ENCODE measurements at places on chromosomes 6 and 20.

DNA sequence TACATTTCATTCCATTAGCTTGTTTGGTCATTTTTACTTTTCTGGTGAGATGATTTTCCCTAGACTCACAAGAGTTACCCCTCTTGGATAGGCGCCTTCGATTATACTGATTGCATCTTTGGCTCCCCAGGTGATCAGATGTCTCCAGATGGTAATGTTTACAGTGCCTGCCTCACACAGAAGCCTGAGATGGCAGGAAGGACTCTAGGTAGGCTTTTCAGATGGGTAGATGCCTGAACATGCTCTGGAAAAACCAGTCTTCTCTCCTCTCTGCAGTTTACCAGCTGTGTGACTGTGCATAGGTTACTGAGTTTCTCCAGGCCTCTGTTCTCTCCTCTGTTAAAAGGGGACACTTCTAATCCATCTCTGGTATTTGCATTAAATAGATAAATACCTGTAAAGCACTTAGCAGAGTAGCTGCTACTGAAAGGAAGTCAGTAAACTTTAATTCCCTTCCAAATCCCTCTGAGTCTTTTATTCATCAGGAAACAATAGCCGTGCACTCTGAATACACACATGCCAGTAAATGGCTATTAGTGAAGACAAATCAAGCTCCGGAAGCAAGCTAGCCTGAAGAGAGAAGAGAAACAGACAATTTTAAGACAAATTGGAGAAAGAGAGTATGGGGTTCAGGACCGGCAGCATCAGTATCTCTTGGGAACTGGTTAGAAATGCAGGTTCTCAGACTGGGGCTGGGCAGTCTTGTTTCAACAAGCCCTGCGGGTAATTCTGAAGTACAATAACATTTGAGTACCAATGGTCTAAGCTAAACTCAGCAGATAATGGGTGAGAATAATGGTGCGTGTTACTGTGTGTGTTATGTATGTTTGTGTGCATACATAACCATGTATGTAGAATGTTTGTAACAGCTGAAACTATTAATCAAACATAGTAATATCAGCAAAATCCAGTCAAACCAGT, 139.4 kb downstream of the UST start:
- DNase-seq, result no peak

DNA sequence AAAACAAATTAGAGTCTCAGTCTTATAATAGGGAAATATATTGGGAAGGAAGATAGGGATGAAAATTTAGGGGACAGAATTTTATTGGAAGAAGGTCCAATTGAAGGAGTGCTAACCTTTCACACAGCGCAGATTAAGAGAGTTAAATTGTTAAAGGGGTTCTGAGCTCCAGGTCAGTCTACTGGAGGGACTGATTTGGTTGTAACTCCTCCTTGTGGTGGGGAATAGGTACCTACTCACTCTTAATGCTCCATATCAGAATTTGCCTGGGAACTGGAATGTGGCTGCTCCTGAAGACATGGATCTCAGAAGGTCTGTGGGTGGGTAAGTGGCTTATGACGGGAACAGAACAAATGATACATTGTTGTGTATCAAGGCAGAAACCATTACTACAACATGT, 143.5 kb downstream of the FLRT3 start:
- DNase-seq, result no peak

GRCh38 chr6:74256381-74256780, 560.4 kb downstream of the CD109 start:
- no peak for DNase-seq

- no peak for DNase-seq
Measured at GRCh38 chr20:25227317-25227831, 20.5 kb upstream of the PYGB start.

- DNase-seq, result no peak
Measured at GRCh38 chr20:1669304-1669703, 11.7 kb upstream of the SIRPG start.

DNA sequence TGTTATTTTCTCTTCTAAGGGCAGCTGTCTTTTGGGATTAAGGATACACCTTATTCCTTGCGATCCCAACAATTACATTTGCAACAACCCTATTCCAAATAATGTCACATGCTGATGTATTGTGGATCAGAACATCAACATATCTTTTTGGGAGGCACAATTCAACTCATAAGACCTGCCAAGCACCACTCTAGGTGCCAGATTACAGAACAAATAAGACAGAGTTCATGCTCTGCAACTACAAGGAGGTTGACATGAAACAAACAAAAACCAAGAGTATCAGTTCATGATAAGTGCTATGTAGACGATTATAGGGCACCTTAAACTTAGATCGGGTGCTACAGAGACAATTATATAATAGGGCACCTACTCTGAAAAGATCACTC, 203.2 kb upstream of the SGK1 start:
- DNase-seq, result no peak

GRCh38 chr20:32563311-32564272, 21.5 kb downstream of the NOL4L start:
- no peak for DNase-seq
